ENCODE measurements at places on chromosomes 3 and 15.

GRCh38 chr3:77601823-77602415 lies 562.0 kb downstream of the ROBO2 start:
- no peak for DNase-seq

DNA sequence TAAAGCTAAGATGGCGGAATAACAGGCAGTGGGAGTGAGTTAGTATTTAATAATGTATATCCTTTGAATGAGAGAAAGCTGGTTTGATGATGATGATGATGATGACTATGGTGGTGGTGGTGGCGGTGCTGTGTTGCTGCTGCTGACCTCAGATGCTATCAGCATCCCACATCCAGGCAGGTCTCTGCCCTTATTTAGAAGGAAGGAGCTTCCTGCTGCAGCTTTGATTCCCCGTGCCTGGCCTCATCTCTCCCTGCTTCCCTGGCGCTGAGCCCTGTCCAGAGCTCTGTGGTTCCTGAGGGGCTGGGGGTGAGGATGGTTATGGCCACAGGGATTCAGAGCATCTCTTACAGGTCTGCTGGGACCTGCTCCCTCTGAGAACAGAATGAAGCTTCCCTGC lies 73.1 kb downstream of the RAB11A start:
- no peak for DNase-seq

DNA sequence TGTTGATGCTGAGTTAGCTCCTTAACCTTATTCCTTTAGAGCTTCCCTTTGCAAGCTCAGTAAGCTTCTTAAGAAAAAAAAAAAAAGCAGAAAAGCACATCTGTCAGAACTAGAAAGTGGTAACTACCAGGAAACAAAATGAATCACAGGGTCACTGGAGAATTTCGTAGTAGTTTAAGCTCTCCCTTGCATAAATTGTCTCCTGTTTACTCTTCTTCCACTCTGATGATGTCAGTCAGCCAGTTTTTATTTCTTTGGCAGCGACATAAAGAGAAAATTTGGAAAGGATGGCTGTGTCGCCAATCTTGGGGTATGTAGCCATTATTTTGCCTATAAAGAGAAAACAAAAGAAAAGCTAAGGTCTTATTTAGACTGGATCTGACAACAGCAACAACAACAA lies 3.2 kb upstream of the GABRR3 start:
- DNase-seq = no peak

- DNase-seq = no peak
Measured at GRCh38 chr15:61151791-61152190, 77.3 kb downstream of the RORA start.

DNA sequence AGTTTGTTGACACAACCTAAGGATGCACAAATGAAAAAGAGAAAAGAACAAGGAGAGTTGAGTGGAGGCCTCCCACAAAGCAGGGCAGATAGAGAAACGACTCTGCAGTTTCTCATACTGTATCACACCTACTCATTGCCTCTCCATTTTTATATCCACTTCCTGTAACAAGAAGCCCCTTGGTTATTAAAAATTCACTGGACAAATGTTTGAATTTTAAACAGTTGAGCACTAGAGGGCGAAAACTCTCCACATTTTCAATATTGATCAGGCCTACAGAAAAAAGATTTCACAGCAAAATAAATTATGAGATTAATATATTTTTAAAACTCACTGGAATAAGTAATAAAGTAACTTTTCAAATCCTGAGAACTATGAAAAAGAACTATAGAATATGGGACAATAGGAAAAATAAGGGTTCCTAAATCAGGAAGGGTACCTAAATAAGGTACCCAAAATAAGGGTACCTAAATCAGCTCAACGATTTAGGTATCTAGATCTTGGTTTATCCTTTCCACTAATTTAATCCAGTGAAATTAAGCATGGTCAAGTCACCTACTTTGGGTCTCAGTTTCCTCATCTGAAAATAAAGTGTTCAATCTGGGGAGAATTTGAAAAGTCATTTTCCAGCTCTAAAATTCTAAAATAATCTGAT lies 47.0 kb upstream of the PPIB start:
- peak; percentile 52 for DNase-seq

GRCh38 chr3:192409201-192409837 lies 318.0 kb downstream of the FGF12 start:
- DNase-seq = peak; percentile 72

DNA sequence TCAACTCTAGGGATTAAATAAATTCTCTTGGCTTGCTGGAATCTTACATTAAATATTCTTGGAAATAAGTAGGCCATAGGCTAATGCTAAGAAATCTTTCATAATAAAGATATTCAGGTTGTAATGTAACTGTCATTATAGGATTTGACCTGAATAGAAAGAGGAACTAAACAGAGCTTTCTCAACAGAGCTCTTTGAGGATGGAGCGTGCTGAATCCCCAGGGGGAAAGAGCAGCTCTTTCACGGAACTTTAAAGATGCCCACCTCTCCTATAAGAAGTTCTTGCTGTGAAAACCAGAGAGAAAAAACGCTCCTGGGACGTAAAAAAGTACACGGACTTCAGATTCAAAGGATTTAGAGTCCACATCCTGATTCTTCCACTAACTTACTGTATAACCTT lies 77.9 kb downstream of the NTRK3 start:
- no peak for DNase-seq

DNA sequence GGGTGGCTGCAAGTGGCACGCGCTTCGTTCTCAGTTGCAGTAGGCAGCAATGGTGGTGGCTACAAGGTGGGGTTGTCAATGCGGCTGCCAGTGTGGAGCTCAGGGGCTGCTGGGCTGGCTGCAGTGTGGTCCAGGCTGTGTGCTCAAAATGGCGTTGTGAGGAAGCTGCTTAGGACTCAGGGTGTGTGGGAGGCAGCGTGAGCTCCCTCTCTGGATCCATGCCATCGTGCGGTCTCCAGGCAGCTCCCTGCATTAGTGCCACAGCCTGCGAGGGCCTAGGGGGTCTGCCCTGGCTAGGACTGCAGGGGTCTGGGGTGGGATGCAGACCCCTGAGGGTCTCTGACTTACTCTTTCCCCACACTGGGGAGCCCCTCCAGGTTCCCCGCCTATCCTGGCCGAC lies 397.2 kb downstream of the OCA2 start:
- DNase-seq = no peak

DNA sequence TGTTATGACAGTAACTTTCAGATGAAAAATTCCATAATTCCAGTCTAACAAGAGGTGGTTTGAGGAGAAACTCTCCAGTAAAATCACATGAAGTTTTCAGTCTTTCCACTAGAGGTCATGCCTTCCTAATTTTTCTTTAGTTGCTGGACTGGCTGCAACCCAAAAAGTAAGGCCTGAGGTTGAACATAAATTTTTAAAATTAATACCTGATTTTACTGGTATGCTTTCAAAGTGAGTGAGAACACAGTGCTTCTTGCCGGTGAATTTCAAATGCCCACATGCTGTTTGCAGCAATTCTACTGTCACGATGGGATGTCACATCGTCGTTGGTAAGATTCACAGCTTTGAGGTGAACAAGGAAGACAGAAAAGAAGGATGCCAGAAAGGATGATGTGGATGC lies 89.0 kb upstream of the FGF12 start:
- DNase-seq = peak; percentile 46

- no peak for DNase-seq
Measured at GRCh38 chr3:45035441-45036301, 9.6 kb downstream of the CLEC3B start.

GRCh38 chr3:171977441-171977840 lies 61.9 kb upstream of the FNDC3B start:
- DNase-seq = no peak

GRCh38 chr15:65732698-65733097 lies 59.4 kb downstream of the DENND4A start:
- no peak for DNase-seq

GRCh38 chr3:128504533-128504915 lies 11.5 kb upstream of the GATA2 start:
- DNase-seq = no peak

DNA sequence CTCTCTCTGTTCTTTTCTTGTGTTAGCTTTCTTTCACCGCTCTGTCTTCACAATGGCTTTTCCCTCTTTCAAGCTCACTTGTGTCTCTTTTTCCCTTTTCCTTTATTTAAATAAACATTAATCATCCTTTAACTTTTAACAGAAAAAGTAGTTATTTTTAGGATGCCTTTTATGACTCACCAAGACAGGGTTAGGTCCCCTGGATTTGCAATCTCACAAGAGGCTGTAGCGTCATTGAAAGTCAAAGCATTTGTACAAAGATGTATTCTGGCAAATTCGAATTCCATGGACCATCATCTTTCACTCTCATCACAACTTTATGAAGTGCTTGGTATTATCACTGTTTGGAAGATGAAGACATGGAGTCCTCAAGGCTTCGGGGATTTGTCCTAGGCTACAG lies 34.8 kb upstream of the MCTP2 start:
- DNase-seq = no peak

DNA sequence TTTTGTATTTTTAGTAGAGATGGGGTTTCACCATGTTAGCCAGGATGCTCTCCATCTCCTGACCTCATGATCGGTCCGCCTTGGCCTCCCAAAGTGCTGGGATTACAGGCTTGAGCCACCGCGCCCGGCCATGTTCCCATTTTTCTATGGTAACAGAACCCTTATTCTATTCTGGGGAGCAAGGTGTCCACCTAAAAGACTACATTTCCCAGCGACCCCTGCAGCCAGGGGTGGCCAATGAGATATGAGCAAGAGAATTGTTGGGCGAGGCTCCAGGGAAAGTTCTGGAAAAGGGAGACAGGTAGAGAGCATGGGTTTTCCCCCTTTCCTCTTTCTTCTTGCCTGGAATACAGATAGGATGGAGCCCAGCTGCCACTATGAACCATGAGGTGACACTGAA lies 96.9 kb downstream of the LINGO1 start:
- DNase-seq = no peak

DNA sequence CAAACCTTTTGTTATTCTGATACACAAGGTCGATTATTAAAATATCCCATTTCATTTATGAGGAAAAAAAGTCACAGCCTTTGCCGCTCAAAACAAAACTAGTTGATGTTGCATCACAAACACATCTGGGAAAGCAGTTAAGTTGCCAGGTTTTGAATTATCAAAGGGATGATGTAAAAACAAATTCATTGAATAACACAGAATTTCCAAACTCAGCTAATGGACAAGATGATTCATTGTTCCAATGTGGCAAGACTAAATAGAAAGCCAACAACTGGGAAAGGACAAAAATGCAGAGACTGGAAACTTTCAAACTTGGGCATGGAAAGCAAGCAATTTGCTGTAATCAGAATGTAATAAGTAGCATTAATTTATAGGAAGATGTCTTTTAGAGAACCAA lies 610.0 kb upstream of the ZNF385D start:
- no peak for DNase-seq

- DNase-seq = no peak
Measured at GRCh38 chr3:173217127-173217526, 76.1 kb upstream of the SPATA16 start.

DNA sequence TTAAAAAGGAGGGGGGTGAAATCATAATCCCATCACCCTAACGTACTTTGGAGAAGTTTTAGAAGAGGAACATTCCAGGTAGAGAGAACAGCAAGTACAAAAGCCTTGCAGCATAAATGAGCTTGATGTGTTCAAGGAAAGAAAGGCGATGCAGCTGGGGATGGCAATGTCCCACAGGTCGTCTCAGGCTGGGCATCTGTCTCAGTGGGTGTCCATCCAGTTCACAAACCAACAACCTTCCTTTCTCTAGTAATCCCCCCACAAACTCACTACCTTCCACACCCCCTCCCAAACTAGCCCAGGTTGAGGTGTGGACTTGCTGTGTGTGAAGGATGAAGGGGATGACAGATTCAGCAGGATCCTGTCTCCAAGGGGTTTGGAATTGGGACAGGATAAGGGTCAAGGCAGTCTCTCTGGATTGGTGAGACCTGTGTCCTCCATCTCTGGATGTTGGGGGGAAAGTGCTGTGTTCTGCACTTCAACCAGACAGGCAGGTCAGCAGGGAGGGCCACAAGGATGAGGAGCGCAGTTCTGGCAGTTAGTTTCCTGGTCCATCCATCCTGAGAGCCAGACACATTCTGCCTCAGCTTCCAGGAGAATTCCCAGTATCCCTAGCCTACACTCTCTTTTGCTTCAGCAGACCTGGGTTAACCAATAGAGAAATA lies 1.7 kb upstream of the ESYT3 start:
- DNase-seq = no peak

GRCh38 chr15:54840621-54841398 lies 355.9 kb downstream of the RSL24D1 start:
- DNase-seq = no peak

DNA sequence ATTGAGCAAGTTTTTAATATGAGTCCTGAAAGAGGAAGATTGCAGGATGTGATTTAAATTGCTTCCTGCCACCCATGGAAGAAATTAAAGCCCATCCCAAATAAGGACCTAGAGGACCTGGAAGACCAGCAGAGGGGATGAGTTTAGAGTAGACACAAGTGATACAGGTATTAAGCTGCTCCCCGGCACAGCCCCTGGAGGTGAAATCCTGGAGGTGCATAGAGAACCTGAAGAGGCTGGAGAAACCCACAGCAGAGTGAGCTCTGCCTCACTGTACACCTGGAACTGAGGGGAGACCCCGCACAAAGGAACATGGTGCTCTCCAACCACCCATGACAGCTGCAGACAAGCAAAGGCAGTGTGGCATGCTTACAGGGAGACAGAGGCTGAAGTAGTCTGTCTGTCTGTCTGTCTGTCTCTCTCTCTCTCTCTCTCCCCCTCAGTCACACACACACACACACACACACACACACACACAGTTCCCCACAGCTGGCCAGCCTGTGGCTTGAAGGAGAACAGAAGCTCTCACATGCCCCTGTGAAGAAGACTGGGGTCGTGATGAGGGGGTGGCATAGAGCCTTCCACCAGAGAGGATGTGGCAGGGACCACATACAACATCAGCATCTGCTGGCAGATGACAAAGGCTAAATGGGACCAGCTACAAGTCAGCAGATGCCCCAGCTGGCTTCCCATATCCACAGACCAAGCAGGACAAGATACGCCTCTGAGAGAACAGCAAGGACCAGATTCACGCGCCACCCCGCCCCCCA lies 38.1 kb downstream of the FSIP1 start:
- DNase-seq = no peak

DNA sequence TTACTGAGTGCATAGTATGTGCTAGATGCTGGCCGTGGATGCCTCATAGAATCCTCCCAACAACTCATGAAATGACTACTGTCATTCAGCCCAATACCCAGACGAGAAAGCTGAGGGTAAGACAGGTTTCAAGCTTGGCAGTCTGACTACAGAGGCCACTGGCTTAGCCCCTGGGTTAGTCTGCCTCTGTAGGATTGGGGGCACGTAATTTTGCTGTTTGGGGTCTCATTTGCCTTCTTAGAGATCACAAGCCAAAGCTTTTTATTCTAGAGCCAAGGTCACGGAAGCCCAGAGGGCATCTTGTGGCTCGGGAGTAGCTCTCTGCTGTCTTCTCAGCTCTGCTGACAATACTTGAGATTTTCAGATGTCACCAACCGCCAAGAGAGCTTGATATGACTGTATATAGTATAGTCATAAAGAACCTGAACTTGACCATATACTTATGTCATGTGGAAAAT lies 1.0 kb upstream of the CCR5 start:
- DNase-seq = no peak

- DNase-seq = no peak
Measured at GRCh38 chr3:182562274-182562673, 231.0 kb upstream of the ATP11B start.
